Foreskin melanocyte (primary cell): ENCODE measurements at places on chromosomes 16 and 17.

GRCh38 chr17:1469231-1469852, 13.3 kb upstream of the CRK start:
- no peak for DNase-seq

DNA sequence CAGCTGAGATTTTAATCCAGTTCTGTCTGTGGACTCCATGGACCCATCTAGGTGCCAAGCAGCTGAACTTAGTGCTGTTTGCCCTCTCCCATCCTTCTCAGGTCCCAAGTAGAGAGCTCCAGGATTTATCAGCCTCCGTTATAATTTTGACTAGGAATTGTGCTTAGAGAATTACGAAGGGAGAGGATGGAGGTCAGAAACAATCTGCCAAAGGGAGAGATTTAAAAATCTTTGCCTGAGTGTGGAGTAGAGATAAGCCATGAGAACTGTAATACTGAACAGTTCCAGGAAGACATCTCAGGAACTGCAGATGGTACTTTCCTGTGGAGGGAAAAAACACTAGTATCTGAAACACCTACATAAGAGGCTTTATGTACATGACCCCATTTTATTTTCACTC, 27.0 kb downstream of the CEP95 start:
- no peak for DNase-seq

DNA sequence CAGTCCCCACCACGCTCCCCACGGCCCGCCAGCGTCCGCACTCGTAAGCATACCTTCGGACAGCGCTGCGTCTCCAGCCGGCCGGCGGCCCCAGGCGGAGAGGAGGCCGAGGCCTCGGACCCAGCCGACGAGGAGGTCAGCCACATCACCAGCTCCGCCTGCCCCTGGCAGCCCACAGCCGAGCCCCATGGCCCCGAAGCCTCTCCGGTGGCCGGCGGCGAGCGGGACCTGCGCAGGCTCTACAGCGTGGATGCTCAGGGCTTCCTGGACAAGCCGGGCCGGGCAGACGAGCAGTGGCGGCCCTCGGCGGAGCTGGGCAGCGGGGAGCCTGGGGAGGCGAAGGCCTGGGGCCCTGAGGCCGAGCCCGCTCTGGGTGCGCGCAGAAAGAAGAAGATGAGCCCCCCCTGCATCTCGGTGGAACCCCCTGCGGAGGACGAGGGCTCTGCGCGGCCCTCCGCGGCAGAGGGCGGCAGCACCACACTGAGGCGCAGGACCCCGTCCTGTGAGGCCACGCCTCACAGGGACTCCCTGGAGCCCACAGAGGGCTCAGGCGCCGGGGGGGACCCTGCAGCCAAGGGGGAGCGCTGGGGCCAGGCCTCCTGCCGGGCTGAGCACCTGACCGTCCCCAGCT, 4.9 kb downstream of the TPSG1 start:
- DNase-seq, result no peak

DNA sequence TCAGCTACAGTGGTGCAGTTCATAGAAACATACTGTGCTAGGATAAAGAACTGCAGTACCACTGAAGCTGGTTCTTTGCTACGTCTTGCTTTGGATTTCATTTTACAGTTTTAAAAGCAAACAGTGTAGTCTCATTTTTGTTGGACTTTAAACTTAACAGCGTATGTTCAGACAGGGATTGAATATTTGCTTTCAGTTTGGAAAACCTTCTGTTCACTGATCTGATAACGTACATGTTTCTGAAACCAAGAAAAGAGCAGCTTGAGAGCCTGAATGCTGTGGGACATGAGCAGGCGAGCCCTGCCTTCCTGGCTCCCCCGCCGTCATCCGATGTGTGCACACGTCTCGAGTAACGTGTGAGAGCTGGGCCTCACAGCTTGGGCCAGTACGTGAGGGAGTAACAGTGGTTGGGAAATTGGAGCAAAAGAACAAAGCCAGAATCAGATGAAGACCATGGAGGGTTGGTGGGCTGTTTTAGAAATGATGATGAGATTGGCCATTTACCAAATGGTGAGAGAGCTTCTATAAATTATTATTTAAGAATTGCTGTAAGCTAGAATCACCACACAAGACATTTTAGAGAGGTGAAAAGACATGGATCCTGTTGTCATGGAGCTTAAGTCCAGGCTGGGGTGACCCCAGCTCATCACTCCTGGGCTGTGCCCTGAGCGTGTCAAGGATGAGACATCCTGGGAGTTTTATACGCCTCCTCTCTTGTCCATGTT, 20.8 kb upstream of the CLEC18C start:
- DNase-seq, result no peak

DNA sequence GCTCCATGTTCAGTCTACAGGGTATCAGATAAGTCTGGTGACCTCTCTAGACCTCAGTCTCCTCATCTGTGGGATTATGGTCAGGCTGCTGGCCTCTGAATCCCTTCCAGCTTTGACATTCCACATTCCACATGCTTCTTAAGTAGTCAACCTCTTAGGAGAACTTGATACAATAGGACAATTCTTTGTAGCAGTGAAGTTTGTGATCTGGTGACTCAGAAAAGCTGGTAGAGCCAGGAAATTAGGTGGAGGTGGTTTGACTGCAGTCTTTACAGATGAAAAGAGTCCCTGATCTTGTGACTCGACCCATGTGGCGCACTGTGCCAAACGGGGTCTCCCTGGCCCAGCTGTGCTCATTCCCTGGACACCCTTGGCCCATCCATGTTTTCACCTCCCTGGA, 147.8 kb downstream of the NTN1 start:
- DNase-seq, result no peak

- DNase-seq, result no peak
These were observed 59.7 kb downstream of the VMP1 start for GRCh38 chr17:59767176-59767575.

GRCh38 chr17:48429638-48430586, at the start of gene SKAP1:
SKAP1 (minus strand) TSS chr17:48430214.
- DNase-seq, result no peak

- no peak for DNase-seq
These were observed 7.2 kb upstream of the MYCBPAP start for GRCh38 chr17:50501054-50501453.

- DNase-seq, result no peak
These were observed 41.1 kb upstream of the C16orf82 start for GRCh38 chr16:27025581-27025980.

DNA sequence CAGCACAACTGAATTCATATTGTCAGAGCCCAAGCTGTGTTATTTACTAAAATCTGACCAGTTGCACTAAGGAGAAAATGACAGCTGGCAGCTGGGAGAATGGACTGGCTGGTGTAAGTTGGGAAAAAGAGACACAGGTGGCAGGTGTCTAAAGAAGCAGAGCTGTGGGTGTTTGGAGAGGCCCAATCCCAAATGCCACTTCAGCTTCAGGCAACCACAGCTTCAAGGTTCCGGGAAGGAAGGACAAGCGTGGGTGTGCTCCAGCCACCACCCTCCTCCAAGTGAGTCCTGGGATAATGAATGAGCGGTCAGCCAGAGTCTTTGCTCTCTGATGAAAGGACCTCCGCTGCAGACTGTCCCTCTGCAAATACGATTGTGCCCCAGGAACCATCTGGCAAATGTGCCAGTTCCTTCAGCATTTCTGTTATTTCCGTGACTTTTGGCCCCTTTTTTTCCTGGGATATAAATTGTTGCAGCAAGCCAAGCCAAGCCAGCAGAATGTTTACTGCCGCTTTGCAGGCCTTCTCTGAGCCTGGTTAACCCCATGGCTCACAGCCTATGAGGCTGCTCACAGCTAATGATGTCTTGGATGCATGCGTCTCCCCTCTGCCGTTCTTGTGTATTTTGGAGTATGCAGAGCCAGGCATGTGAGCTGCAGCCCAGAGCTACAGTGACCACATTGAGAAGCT, 9.5 kb upstream of the RHBDL3 start:
- no peak for DNase-seq

DNA sequence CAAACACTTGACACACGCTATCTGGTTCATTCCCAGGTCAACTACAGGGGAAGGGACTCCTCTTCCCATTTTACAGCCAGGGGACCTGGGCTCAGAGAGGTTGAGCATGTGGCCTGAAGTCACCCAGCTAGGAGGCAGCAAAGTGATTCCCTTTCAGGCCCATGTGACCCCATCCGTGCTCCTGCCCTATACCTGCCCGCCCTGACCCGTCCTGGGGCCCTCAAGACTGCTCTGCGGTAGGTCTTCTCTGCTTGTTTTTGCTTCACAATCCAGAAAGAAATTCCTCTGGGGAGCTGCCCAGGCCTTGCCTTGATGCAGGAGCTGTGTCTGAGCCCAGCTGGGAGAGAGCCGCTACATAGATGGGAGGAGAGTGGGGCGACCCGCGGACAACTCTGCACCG, 161.4 kb downstream of the SDK2 start:
- no peak for DNase-seq

- DNase-seq, result no peak
These were observed 29.5 kb downstream of the SMYD4 start for GRCh38 chr17:1800240-1800639.

GRCh38 chr16:25798065-25798464, 106.3 kb downstream of the HS3ST4 start:
- no peak for DNase-seq

- no peak for DNase-seq
These were observed 814 bp upstream of the RUNDC3A start for GRCh38 chr17:44307387-44308186.

DNA sequence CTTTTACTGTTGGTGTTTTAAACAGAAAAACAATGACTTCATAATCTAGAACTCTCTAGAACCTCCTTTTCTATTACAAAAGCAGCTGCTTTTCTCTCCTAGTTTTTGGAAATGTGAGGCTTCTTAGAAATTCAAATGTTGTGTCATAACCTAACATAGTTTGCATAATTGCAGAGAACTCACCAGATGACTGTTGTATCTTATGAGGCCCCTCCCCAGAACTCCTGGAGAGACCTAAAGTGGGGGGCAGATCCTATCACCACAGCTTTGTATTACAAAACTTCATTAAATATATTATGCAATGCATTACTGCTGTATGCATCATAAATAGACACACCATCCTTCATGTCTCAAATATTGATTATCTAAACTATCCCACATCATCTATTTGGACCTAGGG, 538.7 kb upstream of the HSBP1 start:
- no peak for DNase-seq

- no peak for DNase-seq
These were observed 217.2 kb downstream of the CA10 start for GRCh38 chr17:51941272-51941671.

DNA sequence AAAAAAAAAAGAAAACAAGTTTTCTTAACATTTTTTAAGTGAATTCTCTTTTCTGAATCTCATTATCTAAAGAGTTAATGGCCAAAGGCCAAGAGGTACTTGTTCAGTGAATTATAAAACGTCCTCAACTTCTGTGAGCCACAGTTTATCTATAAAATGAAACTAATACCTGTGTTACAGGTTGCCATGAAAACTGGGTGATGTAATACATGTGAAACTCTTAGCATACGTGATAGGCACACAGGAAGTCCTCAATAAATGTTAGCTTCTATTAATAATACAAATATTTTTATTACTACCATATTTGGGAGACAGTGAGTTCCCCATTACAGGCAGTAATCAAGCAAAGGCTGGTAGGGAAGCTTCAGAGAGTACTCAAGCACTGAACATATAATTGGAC, 13.5 kb upstream of the INPP5K start:
- DNase-seq, result no peak

GRCh38 chr16:27547134-27547533, 2.6 kb downstream of the GTF3C1 start:
- peak; percentile 6 for DNase-seq
